ENCODE measurements at places on chromosomes 4 and X.

- no peak for DNase-seq
Measured at GRCh38 chrX:102651242-102652011, at the start of gene GPRASP1. TSS of gene GPRASP1 (plus strand) at chrX:102651483. CDS start at chrX:102653914, 2,431 bp downstream.

GRCh38 chr4:168367065-168367464 lies 48.5 kb upstream of the DDX60 start:
- DNase-seq, result no peak

- DNase-seq, result no peak
Measured at GRCh38 chrX:111098874-111099273, 2.9 kb downstream of the PAK3 start.

GRCh38 chr4:150117094-150117493 lies 38.8 kb downstream of the DCLK2 start:
- DNase-seq, result no peak

GRCh38 chrX:118740276-118740889 lies 13.0 kb downstream of the IL13RA1 start:
- DNase-seq, result no peak

DNA sequence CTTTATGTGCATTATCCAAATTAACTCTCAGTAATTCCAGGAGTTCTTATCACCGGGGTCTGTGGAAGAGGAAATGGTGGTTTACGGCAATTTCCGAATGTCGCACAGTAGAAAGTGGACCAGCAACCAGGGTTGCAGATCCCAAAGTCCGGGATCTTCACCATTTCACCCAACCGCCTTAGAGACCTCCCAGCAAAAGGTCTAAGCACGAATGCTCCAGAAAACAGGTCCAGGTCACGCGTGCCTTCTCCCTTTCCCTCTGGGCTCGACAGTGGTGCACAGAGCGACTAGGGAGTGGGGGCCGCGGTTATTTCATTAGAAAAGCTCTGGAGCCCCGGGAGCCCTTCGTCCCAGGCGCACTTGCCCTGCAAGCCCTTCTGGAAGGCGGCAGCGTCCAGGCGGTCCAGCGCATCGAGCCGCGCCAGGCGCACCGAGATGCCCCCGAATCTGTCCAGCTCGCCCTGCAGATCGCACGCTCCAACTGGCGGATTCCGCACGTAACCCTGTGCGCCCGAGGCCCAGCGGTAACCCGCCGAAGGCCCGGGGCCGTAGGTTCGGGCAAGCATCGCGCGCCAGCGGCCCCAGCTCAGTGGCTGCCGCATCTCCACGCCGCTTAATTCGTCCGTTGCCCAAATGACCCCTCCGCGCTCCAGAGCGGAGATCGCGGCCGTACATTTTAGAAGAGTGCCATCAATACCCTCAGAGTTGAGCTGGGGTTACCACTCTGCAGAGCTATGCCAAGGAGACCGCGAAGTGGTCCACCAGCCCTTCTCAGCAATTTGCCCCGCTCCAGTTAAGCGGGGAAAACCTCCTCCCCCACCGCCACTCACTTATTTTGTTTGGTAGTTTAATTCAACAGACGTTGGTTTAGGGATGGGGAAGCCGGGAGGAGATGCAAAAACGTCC lies at the start of gene NUDT6:
TSS of gene NUDT6 (minus strand) at position 627 of the 906 bp plus-strand sequence. CDS start at position 602, 25 bp downstream.
- DNase-seq, result peak; percentile 57

DNA sequence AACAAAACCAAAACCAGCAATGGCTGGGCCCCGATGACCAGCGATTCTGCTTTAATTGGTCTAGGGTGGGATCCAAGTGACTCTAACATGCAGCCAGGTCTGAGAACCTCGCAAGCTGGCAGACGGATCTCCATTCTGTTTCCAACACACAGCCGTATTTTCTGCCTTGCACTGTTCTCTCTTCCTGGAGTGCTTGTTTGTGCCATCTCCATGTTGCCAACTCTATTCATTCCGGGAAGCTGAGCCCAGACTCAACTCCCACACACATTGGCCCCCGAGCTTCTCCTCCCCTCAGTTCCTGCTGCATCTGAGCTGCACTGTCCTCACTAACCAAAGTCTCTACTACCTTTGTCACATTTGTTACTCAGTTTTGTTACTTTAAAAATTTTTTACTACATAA lies 35.6 kb downstream of the GEMIN8 start:
- DNase-seq, result no peak

DNA sequence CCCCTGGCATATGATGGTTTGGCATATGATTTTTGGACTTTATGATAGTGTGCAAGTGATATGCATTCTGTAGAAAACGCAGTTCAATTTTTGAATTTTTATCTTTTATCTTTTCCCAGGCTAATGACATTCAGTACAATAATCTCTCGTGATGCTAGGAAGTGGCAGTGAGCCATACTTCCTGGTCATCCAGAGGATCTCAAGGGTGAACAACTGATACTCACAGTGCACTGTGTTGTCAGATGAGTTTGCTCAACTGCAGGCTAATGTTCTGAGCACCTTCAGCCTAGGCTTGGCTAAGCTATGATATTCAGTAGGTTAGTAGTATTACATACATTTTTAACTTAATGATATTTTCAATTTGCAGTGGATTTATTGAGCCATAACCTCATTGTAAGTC lies 405.3 kb downstream of the PCDH7 start:
- no peak for DNase-seq

DNA sequence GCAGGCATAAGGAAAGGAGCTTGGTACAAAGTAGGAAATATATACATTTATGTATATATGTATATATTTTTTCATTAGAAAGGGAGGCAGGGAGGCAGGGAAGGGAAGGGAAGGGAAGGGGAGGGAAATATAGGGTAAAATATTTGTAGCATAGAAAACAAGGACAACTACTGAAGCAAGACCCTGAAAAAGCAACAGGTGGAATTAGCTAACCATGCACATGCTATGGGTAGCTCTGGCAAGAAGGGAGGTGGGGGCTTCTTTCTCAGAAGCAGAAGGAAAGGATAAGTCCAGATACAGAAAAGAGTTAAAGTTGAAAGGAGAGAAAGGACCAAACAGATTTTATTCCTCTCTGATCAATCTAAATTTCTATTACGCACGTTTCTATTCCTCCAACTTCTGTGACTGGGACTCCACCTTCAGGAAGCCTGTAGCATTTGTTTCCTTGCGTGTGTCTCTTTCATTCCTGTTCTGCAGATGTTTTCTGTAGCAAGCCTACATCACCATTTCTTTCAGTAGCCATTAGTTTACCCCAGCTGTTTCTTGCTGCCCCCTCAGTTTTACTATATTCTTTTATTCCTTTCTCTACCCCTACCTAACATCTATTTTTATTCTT lies 82.9 kb downstream of the OR13H1 start:
- DNase-seq, result no peak

- DNase-seq, result no peak
Measured at GRCh38 chr4:76663824-76664223, 228.8 kb downstream of the SHROOM3 start.

DNA sequence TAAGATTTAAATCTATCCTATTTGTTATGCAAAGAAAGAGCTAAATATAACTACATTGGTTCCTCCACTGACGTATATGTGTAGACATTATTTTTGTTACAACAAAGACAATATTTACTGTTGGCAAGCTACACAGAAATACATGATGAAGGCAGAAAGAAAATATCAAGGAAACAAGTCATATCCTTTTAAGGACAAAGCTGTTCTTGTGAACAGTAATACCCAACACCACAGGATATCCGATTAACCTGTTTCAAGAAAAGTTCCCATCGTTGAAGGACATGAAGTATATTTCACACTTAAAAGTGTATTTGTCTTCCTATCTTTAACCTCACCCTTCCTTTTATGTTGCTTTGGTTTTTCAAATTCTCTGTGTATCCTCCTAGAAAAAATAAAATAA lies 235.8 kb upstream of the AADAT start:
- DNase-seq, result no peak

DNA sequence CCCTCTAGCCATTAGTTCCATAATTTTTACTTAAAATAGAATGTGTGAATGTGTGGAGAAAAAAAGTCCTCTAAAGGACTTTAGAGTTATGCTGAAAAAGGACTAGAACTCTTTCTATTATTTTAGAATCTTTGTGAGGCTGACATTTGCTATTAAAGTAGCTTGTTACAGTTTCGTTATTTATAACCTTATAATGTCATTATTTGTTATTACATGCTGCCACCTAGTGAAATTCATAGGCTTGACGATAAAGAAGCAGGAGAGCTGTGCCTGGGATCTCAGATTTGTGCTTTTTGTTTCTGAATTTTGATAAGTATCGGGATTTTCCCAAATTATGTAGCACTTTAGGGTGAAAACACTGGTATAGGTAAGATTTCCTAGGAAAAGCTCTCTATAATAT lies 38.5 kb upstream of the TAPT1 start:
- peak; percentile 73 for DNase-seq

GRCh38 chr4:3422808-3423297 lies 18.9 kb upstream of the HGFAC start:
- DNase-seq, result no peak

- DNase-seq, result no peak
Measured at GRCh38 chrX:151871244-151871643, 41.4 kb upstream of the MAGEA4 start.

- peak; percentile 33 for DNase-seq
Measured at GRCh38 chr4:3651267-3651845, 114.8 kb upstream of the ADRA2C start.

- no peak for DNase-seq
Measured at GRCh38 chr4:117588771-117589170, 445.5 kb upstream of the NDST3 start.

DNA sequence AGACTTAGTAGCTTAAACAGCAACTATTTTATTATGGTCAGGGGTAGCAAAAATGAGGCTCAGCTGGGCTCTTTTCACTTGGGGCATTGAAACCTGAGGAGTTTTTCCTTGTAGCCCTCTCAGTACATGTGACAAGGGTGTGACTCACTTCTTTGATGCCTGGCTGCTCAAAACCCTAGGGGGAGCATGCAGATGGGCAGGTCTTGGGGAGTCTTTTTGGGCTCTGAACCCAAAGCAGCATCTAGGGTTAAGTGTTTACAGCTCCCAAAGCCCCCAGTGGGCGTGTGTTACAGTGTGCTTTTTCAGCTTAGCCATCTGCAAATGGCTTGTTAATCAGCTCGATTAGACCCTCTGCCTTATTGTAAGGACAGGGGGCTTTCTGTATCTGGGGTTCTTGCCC lies 1752.7 kb downstream of the PCDH7 start:
- DNase-seq, result no peak

DNA sequence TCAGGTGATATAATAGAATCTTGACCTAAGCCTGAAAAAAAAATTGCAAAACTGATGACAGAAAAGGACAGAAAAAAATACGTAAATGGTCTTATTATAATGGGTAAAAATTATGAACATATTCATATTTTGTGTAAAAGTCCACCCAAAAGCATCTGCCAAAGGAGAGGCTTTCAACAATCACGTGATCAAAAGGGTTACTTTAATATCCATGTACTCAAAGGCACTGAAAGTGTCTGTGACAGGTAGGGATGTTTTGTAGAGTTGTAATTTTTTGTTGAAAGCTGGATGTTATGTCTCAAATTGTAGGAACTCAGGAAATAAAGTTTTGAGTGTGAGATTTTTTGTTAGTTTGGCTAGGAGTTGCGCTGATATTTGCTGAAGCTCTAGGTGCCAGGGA lies 144.8 kb upstream of the GALNTL6 start:
- DNase-seq, result no peak

DNA sequence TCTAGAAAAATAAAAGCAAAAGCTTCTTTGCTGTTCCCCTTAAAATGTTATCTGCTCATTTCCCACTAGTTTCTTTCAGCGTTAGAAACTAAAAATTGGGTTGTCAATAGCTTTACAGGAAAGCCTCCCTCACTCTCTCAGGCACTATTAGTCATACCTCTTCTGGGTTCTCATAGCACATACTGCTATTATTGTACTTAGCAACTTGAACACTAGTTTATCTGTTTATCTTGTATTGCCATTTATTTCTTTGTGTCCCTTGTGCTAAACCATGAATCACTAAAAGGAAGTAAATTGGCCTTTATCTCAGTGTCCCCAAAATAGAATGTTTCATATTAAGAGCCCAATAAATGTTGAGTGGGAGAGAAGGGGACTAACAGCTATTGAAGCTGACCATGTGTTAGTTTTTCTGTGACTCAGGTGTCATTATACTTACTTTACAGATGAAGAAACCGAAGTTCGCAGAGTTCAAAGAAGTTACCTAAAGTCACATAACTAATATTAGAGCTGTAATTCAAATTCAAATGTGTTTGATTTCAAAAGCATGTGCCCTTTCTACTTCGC lies 124.8 kb upstream of the CITED1 start:
- no peak for DNase-seq

- no peak for DNase-seq
Measured at GRCh38 chr4:98634061-98634460, 24.4 kb downstream of the TSPAN5 start.

DNA sequence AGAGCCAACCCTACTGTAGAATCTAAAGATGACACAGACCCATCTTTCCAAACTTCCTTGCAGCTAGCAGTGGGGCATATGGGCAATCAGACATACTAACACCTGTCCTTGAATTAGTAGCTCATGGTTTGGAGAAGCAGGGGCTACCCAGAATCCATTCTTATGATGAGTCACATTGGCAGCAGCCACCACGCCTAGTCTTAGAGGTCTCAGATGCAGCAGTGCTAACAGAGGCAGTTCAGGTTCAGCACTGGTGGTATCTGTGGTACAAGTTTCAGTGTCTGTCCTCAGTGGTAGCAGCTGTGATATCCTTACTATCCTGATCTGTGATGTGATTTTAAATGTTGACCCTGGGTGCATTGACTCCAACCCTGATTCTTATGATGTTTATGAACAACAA lies 68.1 kb downstream of the FRMPD4 start:
- DNase-seq, result no peak

- DNase-seq, result no peak
Measured at GRCh38 chrX:56800801-56801200, 71.8 kb downstream of the NBDY start.

GRCh38 chr4:184787766-184788503 lies 37.8 kb downstream of the ACSL1 start:
- peak; percentile 98 for DNase-seq

- no peak for DNase-seq
Measured at GRCh38 chr4:82818664-82819662, 20.4 kb upstream of the SCD5 start.

Data from kidney glomerular epithelial cell (primary cell).